ENCODE measurements at places on chromosomes 1 and 21.

- no peak for DNase-seq
These were observed 146.1 kb upstream of the LMO4 start for GRCh38 chr1:87182611-87183010.

GRCh38 chr1:243903895-243904294 is 53.9 kb upstream of the AKT3 start:
- DNase-seq: no peak

GRCh38 chr1:226975259-226976250 is 35.5 kb downstream of the COQ8A start:
- DNase-seq: no peak

- DNase-seq: no peak
These were observed 589.7 kb downstream of the LMO4 start for GRCh38 chr1:87918398-87918797.

GRCh38 chr1:48480504-48480903 is 8.5 kb upstream of the SPATA6 start:
- no peak for DNase-seq

GRCh38 chr1:234214129-234214910 is 158.9 kb upstream of the COA6 start:
- peak; percentile 57 for DNase-seq
